GM06990 (cell line): ENCODE measurements at places on chromosomes 1 and 21.

DNA sequence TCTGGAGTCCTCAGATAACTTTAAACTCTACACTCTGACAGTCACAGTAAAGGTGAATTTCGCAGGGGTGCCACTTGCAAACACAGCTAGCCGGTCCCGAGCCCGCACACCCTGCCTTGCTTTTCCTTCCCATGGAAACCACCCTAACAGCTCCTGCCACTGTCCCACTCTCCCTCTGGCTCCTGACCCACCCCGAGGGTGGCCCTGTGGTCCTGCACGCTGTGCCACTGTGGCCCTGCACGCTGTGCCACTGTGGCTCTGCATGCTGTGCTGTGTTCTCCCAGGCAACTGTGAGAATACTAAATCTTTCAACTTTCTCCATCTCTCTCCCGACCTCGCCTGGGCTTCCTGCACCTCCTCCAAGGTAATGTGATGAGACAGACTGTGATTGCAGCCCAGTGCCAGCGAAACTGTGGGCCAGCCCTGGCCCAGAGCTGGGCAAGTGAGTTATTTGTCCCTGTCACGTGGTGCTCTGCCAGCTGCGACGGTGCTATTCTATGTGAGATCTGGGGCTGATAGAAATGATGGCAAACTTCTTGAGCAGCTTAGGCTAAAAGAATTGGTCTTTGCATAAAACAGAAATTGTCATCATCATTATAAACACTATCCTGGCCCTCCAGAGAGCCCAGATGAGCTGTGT is 63.4 kb upstream of the TARBP1 start:
- no peak for DNase-seq

GRCh38 chr21:41813226-41813625 is 46.4 kb upstream of the RIPK4 start:
- DNase-seq: no peak

DNA sequence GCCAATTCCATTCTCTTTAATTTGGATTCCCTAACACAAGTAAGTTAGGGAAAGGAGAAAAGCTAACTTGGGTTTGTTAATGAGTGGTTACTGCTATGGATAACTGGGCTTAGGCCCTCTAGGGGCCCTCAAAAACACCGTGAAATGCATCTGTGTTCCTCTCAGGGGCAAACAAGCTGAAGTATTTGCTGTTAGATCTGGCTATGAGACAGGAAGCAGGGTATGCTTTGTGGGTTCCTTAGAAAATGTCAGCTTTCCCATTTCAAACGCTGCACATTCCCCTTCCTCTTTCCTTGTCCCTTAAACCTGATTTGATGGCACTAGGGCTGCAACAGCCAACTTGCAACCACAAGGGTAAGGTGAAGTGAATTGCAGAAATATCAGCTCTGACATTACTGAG is 5.7 kb upstream of the CAP1 start:
- DNase-seq: no peak

GRCh38 chr1:230694991-230695390 is 18.9 kb downstream of the AGT start:
- no peak for DNase-seq

DNA sequence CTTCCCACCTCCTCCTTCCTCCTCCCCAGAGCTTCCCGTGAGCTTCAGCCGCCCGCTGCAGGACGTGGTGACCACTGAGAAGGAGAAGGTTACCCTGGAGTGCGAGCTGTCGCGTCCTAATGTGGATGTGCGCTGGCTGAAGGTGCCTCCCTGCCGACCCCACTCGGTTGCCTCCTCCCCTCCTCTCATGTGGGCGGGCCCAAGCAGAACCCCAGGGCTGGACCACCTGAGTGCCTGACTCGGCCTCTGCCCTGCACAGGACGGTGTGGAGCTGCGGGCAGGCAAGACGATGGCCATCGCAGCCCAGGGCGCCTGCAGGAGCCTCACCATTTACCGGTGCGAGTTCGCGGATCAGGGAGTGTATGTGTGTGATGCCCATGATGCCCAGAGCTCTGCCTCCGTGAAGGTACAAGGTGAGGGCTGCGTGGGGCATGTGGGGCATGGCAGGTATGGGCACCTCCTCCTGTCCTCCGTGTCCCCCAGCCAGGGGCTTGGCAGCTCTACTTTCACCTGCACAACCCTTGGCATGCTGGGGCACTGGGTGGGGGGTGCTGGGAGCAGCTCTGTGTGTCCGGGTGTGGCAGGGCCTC is 69.2 kb downstream of the OBSCN start:
- no peak for DNase-seq
